Left forelimb (tissue), 1 donor: ENCODE measurements at places on chromosomes 12 and 14.

- DNase-seq: no peak
Measured at GRCh38 chr14:35879654-35880249, 53.6 kb downstream of the BRMS1L start.

GRCh38 chr14:24070285-24071143, 848 bp upstream of the CPNE6 start:
- no peak for DNase-seq

DNA sequence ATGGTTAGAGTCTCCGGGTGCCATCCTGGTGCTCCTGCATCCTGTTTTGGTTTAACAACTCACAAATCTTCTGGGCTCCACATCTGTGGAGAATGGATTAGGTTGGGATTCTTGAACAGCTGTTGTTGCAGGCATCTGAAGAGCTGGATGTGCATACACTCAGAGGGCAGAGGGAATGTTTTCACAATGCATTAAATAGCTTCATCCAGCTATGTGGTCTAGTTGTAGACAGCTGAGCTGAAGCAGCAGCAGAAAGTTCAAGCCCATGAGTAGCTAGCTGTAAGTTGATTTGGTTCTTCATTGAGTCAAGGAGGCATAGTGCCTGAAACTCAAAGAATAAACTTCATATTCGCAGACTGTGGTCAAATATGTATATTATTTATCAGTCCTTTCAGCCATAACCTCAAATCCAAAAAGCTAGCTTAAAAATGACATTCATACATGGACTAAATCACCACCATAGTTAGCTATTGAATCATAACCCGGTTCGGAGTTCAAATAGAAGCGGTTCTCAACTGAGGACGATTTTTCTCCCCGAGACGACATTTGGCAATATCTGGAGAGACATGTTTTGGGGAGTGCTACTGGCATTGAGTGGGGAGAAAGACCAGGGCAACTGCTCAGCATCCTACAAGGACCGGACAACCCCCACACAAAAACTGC, 858 bp upstream of the ANKRD13A start:
- DNase-seq: no peak

DNA sequence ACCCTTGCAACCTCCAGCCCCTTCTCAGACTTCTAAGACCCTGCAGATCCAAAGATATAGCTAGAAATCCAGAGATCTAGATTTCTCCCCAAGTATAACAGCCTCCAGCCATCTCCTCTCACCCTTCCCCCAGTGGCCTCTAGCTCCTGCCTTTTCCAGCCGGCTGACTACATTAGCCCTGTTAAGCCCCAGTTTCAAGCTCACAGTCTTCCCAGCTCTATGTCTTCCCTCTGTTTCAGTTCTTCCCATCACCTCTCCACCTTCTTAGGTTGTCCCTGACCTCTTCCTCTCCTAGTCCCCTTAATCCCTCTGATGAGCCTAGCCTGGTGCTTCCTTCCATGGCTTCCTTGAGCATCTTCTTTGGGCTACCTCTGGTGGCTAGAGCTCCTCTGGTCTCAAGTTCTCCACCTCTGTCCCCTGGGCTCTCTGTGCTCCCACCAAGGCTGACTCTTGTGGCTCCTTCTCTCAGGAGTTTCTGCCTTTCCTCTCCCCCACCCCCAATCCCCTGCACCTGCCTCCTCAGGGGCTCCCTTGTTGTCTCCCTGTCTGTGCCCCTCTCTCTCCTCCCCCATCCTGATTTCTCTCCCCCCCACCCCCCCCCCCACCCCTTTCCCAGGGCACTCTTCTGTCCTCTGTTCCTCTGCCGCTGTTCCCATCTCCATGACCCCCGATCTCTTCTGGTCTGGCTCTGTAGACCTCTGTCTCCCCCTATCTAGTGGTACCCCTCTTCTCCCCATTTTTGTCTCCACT, 816 bp upstream of the GDF11 start:
- DNase-seq: no peak
